Midbrain (tissue), 1 donor: ENCODE measurements at places on chromosomes 6 and 20.

DNA sequence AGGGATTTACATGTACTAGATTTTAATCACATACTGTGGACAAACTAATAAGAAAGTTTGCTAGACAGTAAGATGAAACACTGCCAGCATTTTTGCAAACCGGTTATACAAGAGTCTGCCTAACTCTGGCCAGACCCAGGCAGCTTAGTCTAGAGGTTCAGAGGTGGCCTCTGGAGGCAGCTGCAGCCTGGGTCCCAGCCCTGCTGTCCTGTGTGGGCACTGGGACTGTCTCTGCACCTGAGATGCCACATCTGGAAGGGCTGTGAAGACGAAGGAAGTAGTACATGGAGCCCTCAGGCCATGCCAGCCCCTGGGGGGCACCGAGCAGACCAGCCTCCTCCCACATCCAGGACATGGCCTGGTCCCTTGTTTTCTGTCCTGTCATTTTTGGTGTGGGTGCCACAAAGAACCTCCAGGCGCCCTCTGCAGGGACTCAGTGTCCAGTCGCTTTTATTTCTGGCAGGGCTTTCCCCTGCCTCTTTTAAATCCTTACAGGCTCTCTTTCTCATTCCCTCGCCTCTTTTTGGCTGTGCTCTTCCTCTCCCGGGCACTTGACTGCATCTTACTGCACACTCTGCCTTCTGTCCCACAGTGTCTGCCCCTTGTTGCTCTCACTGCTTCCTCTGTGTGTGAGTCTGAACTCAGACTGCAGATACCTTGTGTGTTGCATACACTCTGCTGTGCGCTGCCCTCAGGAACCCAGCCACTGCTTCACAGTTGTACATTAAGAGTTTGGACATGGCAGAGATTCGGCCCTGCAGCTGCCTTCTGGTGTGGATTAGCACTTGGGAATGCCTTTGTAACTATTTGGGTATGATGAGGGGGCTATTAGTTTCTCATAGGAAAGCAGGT is 216.7 kb downstream of the ZDHHC14 start:
- DNase-seq = peak; percentile 57

DNA sequence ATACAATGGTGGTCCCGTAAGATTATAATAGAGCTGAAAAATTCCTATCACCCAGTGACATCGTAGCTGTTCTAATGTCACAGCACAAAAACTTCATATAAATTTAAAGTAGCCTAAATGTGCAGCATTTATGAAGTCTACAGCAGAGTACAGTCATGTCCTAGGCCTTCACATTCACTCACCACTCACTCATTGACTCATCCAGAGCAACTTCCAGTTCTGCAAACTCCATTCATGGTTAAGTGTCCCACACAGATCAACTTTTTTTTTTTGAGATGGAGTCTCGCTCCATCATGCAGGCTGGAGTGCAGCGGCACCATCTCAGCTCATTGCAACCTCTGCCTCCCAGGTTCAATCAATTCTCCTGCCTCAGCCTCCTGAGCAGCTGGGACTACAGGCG is 20.9 kb upstream of the KCNG1 start:
- DNase-seq = no peak

- DNase-seq = no peak
These were observed 899.9 kb downstream of the C6orf118 start for GRCh38 chr6:164409309-164410009.

DNA sequence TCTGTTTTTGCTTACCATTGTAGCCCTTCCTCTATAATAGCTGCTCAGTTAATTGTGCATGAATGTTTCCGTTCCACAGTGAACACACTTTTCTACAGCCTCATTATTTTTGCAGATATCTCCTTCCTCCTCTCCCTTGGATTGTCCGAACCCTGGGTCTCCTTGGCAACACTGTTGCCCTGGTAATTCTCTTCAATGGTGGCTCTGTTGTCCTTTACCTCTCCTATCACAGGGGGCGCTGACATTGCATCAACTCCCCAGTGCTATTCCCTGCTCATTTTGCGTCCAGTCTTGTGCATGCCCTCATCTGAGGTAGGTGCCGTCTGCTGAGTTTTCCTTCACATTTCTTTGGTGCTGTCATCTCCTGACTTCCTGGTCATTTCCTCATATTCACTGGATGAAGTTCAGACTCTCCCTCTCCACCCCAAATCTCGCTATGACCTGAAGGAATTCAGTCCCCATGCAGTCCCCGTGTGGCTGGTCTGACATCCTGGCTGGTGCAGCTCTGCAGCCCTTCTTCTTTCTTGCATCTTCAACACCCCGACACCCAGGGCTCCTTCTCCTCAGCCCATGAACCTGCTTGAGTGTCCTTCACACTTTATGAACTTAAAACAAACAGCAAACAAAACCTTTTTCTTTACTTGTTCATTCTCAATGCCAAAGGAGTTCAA is 21.1 kb downstream of the PHACTR2 start:
- no peak for DNase-seq
